Nephron progenitor cell (in vitro differentiated cells): ENCODE measurements at places on chromosomes 5 and 9.

GRCh38 chr5:139658501-139658927 lies 10.4 kb downstream of the CXXC5 start:
- no peaks in the 10 kb centered on the region for H3K36me3 ChIP-seq
- H3K27me3 ChIP-seq: no peaks in the 10 kb centered on the region
- H3K27ac ChIP-seq: peak overlapping the region; percentile 66

- no peak overlapping the region for H3K27ac ChIP-seq
- DNase-seq: no peak
- H3K36me3 ChIP-seq: no peaks in the 10 kb centered on the region
- H3K4me1 ChIP-seq: peaks cover 10% of the 10 kb centered on the region
- H3K4me3 ChIP-seq: no peak overlapping the region
- H3K27me3 ChIP-seq: no peaks in the 10 kb centered on the region
These were observed 84.1 kb downstream of the PPP2R2B start for GRCh38 chr5:146794326-146795029.

GRCh38 chr5:94153736-94154450 lies 412.5 kb upstream of the POU5F2 start:
- H3K27ac ChIP-seq: no peak overlapping the region
- no peak for DNase-seq
- H3K27me3 ChIP-seq: no peaks in the 10 kb centered on the region
- no peaks in the 10 kb centered on the region for H3K36me3 ChIP-seq

GRCh38 chr9:121897140-121897539 lies 196.0 kb downstream of the TTLL11 start:
- H3K27ac ChIP-seq: peak overlapping the region; percentile 25
- H3K36me3 ChIP-seq: peaks cover 7% of the 10 kb centered on the region
- H3K27me3 ChIP-seq: peaks cover 12% of the 10 kb centered on the region
- H3K4me3 ChIP-seq: no peak overlapping the region
- H3K4me1 ChIP-seq: peaks cover 17% of the 10 kb centered on the region

DNA sequence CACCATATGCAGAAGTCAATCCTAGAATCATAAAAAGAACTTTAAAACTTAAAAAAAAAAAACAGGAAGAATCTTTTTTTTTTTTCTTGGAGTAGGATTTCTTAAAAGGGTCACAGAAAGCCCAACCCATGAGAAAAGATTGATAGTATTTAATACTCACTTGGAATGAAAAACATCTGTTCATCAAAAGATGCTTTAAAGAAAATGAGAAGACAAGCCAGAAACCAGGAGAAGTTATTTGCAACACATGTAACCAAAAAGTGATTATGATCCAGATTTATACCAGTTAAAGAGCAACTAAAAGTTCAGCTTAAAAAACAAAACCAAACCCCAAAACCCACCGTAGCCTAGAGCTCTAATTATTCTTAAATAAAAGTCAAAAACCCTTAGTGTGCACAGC lies 69.3 kb downstream of the TLE4 start:
- no peak for DNase-seq
- H3K36me3 ChIP-seq: peaks cover 93% of the 10 kb centered on the region
- no peak overlapping the region for H3K4me3 ChIP-seq
- H3K27me3 ChIP-seq: no peaks in the 10 kb centered on the region
- peaks cover 20% of the 10 kb centered on the region for H3K4me1 ChIP-seq

- peak; percentile 33 for DNase-seq
- H3K36me3 ChIP-seq: peaks cover 31% of the 10 kb centered on the region
- H3K4me3 ChIP-seq: peak overlapping the region; percentile 96
- H3K27ac ChIP-seq: peak overlapping the region; percentile 98
These were observed 498 bp downstream of the HAUS6 start for GRCh38 chr9:19102181-19102630.

- H3K4me3 ChIP-seq: peak overlapping the region; percentile 82
- H3K27ac ChIP-seq: peak overlapping the region; percentile 100
- peaks cover 3% of the 10 kb centered on the region for H3K36me3 ChIP-seq
- peaks cover 84% of the 10 kb centered on the region for H3K4me1 ChIP-seq
- DNase-seq: no peak
These were observed 81.4 kb downstream of the C9orf152 start for GRCh38 chr9:110126499-110126941.

GRCh38 chr5:134554319-134555222 lies 29.1 kb downstream of the JADE2 start:
- H3K27ac ChIP-seq: no peak overlapping the region
- H3K4me1 ChIP-seq: peaks cover 46% of the 10 kb centered on the region
- H3K36me3 ChIP-seq: no peaks in the 10 kb centered on the region
- H3K27me3 ChIP-seq: no peaks in the 10 kb centered on the region
- H3K4me3 ChIP-seq: no peak overlapping the region

DNA sequence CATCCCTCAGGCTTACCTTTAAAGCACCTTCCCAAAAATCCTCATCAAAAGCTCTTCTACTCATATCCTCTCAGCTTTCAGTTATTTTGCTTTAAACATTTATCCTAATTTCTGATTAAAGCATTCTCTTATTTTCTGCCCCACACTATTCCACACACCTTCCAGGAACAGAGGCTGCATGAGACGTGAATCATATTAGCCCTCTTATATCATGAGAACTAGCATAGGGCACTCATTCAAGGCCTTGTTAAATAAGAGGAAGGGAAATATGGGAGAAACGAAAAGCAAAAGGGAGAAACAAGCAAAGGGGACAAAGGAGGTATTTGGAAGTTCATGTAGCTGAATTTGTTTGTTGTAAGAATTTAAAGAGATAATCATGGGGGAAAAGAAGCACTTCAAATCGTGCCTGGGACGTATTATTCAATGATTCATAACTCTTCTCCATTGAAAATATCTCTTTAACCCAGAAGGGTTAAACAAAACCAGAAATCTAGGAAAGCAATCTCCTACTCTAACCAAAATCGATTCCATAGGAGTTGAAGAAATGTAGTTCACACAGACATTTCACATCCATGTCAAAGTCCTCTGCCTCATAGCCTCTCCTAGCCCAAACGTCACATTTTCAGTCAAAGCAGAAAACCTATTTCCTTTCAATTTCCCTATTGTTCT lies 4.1 kb downstream of the ALDH1A1 start:
- H3K4me3 ChIP-seq: no peak overlapping the region
- H3K4me1 ChIP-seq: no peaks in the 10 kb centered on the region
- peaks cover 6% of the 10 kb centered on the region for H3K27me3 ChIP-seq
- H3K36me3 ChIP-seq: no peaks in the 10 kb centered on the region
- no peak overlapping the region for H3K27ac ChIP-seq
- DNase-seq: no peak

- no peak overlapping the region for H3K4me3 ChIP-seq
- H3K4me1 ChIP-seq: peaks cover 9% of the 10 kb centered on the region
- peak overlapping the region; percentile 6 for H3K27ac ChIP-seq
- H3K36me3 ChIP-seq: no peaks in the 10 kb centered on the region
These were observed 292.7 kb upstream of the TARS1 start for GRCh38 chr5:33148076-33148513.

GRCh38 chr5:51479840-51480239 lies 96.6 kb downstream of the ISL1 start:
- H3K4me3 ChIP-seq: no peak overlapping the region
- H3K27me3 ChIP-seq: no peaks in the 10 kb centered on the region
- no peaks in the 10 kb centered on the region for H3K4me1 ChIP-seq
- H3K36me3 ChIP-seq: no peaks in the 10 kb centered on the region
- no peak for DNase-seq
